T-cell (primary cell): ENCODE measurements at places on chromosomes 3 and 15. TPM values are rescaled to one million over a fixed set of nuclear protein-coding genes. Genes with fewer than 3 reads are reported as not detected.

Gene PLXND1
- 53.3 TPM for total RNA-seq

Gene RAD51
- total RNA-seq = 2.5 TPM

Gene SLC15A2
- 1.8 TPM for total RNA-seq

Gene CKMT1A
- total RNA-seq = 0.16 TPM

- no peak for DNase-seq
These were observed 38.0 kb downstream of the ANP32A start for GRCh38 chr15:68782589-68783161.

DNA sequence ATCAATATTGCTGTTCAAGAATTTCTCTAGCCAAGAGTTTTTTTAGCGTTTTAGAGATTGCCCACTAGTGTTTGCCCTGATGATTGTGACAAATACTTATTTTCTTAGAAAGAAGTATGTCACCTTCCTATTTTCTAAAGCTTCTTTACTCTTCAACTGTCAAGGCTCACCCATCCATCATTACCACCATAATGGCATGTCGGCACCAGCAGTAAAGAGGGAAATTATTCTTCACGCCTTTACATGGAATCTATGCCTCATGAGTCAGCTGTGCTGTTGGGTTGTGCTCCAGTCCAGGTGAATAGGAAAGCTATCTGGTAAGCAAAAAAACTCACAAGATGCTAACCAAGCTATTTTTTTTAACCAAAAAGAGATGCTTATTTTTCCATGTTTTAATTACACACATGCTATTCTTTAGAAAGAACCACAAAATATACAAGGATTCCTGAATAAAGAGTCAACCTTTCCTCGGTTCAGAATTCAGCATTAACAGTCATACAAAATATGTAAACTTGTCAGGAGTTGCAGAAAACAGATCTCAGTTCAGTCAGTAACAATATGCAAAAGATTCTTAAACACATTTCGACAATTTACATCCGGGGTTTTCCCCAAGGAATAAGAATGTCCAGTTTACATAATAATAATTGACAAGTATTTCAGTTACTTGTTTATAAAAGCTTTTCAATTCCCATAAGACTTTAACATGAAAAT is 128.0 kb downstream of the ATP8B4 start:
- DNase-seq = no peak

- DNase-seq = peak; percentile 40
These were observed 13.7 kb upstream of the PARP6 start for GRCh38 chr15:72285927-72286516.

- no peak for DNase-seq
These were observed 382.6 kb downstream of the SOX2 start for GRCh38 chr3:182094321-182094720.

DNA sequence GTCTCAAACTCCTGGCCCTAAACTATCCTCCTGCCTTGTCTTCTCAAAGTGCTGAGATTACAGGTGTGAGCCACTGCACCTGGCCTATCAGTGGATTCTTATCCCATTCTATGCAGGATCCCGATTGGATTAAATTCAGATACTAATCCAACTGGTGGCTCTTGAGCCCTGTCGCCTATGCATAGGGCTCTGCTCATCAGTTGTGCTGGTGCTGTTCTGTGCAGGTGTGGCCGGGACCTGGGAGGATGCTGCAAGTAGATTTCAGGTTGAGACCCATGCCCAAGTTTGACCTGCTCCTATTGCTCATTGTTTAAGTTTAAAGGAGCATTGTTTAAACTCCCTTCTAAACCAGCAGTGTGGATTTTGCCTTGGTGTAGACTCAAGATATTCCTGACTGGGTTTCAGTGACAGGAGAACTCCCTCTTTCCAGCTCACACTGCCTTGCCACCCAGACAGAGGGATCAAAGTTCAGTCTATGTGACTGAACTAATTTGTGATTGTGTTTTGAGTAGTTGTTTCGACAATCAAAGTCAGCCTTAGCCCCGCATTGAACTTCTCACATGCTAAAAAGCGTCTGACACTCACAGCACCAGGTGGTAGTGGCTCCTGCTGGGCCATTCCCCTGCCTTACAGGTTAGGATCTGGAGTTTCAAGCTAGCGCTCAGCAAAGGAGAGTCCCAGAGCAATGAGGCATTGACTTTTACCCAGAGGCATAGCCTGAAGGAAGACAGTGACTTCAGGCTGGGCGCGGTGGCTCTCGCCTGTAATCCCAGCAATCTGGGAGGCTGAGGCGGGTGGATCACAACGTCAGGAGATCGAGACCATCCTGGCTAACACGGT is 45.0 kb upstream of the PIK3CB start:
- no peak for DNase-seq

DNA sequence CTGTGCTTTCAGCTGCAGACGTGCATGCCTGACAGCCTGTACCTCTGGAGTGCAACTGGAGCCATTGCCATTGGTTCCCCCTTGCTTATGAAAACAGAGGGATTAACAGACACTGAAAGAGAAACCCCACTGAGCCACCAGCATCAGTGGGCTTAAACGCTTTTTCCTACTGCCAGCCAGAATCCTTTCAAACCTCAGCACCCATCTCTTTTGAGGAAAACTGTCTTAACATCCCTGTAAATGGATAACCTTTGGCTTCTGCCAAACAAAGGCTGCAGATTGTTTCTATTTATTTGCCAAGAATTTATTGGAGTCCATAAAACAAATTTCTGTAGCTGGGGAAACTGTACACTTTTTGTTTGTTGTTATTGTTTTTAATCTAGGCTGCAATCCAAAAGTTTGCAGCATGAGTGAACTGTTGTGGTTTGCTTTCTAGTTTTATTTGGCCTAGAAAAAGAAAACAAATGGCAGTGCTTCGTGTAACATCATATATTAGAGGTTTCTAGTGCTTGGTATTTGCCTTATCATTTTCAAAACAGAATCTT is 369.2 kb upstream of the IL12A start:
- no peak for DNase-seq

DNA sequence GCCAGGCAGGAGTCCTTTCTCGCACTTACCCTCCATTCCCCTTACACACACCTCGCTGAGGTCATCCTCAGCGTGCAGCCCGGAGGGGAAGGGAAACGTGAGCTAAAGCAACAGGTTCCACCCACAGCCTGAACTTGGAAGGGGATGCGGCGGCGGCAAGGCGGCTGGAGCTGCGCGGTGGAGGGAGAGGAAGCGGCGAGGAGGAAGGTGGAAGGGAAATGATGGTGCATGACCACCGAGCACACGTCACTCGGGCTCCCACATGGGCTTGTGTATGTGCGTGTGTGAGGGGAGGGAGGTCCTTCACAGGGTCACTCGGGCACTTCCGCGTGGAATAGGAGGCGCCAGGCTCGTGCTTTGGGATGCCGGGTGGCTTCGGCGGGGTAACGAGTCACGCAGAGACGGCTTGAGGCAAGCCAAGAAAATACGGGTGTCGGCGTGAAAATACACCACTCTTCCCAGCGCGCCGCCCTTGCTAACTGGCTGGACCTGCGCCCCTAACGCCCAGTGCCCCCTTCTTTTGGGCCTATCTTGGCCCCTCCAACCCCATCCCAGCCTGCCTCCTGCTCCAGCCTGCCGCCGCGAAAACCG is 225.5 kb upstream of the IL12A start:
- peak; percentile 5 for DNase-seq

DNA sequence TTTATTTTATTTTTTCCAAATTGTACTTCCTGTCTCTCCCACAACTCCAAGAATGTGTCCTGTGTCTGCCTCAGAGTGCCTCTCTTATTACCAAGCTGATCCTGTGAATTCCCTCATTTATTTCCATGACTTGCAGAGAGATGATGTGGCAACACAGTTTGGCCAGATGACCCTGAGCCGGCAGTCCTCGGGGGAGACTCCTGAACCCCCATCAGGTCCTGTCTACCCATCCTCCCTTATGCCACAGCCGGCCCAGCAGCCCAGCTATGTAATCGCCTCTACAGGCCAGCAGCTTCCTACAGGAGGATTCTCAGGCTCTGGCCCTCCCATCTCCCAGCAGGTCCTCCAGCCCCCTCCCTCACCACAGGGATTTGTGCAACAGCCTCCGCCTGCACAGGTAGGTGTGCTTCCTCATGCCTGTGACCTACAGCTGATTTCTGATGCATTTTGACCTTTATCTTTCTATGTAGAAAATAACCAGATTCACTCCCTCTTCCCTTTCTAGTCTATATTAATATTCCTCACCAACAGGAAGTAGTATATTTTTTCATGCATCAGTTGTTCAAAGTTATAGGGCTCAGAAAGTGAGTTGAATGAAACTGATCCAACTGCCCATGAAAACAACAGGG is 100.0 kb downstream of the ARPP21 start:
- no peak for DNase-seq

DNA sequence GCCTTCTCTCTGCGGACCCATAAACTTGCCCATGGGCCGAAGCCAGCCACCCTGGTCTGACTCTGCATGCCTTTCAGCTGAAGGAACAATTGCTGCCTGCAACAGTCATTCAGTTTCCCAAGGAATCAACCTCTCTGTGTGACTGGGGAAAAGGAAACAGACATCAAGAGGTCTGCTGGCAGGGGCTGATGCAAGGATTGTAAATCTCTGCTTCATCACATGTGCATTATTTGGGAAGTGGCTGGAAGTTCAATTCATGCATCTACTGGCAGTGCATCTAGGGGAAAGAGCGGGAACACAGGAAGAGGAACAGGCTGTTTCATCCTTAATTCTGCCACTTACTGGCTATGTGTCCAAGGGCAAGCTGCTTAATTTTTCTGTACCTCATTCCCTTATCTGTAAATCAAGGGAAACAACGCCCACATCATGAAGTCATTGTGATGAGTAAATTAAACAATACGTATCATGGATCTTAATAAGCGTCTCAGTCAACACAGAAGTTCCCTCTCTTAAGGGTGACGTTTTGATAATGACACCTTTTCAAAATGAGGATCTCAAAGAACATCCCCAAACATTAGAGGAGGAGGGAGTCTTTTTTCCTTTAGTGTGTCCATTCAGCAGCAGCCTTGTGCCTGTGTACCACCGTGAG is 17.4 kb upstream of the ADPGK start:
- DNase-seq = no peak

DNA sequence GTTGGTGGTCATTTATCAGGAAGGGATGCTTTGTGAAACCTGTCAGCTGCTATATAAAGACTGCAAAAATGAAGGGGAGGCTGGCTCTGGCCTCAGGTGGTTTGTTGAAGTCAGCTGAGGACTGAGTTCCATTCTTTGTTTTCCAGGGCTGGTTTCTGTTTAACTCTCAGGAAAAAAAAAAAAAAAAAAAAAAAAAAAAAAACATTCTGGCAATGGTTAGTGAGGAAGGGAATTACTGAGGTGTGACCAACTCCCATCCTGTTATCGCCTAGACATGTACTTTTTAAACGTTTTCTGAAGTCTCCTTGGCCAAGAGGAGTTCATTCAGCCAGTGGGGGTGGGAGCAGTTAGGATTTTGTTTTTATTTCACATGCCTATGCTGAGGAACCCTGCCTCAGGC is 316.3 kb downstream of the OXSM start:
- no peak for DNase-seq

DNA sequence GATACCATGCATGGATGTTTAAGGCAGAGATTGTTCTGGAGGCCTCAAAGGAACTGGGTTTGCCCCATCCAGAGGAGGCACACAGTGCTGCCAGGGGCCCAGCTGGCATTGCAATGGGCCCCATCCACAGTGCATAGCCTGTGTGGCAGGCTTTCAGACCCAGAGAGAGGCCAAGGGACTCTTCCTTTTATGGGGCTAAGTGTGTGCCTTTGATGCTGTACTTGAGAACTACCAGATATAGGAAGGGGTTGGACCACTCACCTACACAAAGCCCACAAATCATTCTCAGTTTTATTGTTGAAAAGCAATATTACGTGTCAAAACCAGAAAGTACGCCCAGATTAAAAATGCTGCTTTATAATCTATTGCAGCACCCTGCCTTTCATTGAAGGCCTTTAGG is 134.9 kb downstream of the EPHB1 start:
- no peak for DNase-seq

GRCh38 chr15:40470423-40471104 is at the start of gene CHST14:
Gene CHST14, plus strand, starts transcription at chr15:40470984. Its CDS starts 230 bp downstream, at chr15:40471214.
- DNase-seq = peak; percentile 53
